ENCODE measurements at places on chromosomes 1 and 21. TPM values are rescaled to one million over a fixed set of nuclear protein-coding genes. Genes with fewer than 3 reads are reported as not detected.

Gene MROH7
- 5.3 TPM for total RNA-seq

Gene ZNF670
- 1.2 TPM for total RNA-seq

Gene THAP3
- total RNA-seq = 6.8 TPM

Gene PLOD1
- total RNA-seq = 59.9 TPM

Gene HAO2
- not detected for total RNA-seq

Gene TCP10L
- 3.0 TPM for total RNA-seq

Gene CFHR5
- total RNA-seq = not detected

Gene DNAH14
- total RNA-seq = 1.9 TPM

Gene IFNLR1
- total RNA-seq = 2.0 TPM

Gene SPRR1A
- total RNA-seq = not detected

Gene TSACC
- total RNA-seq = not detected

Gene S100A14
- 5.1 TPM for total RNA-seq

Gene LPAR3
- 4.9 TPM for total RNA-seq

Gene PLA2G4A
- 0.85 TPM for total RNA-seq

Gene PI4KB
- total RNA-seq = 46.2 TPM

Gene CENPL
- 2.4 TPM for total RNA-seq

Gene FCER1A
- 1.3 TPM for total RNA-seq

Gene BOLA1
- 16.0 TPM for total RNA-seq

Gene PLPPR4
- 0.34 TPM for total RNA-seq

Gene CDA
- 3.2 TPM for total RNA-seq

Gene NTMT2
- total RNA-seq = 3.0 TPM

Measured in heart right ventricle (tissue), 16 donors.